ENCODE measurements at places on chromosomes 2 and 18. TPM values are rescaled to one million over a fixed set of nuclear protein-coding genes. Genes with fewer than 3 reads are reported as not detected.

Gene VAMP8
- 95.4 TPM for total RNA-seq

Gene RNF125
- total RNA-seq = 41.3 TPM

Gene TUBB8B
- not detected for total RNA-seq

- H3K27ac ChIP-seq = no peak overlapping the region
- no peak for DNase-seq
- H3K27me3 ChIP-seq = no peaks in the 10 kb centered on the region
- no peak overlapping the region for H3K4me3 ChIP-seq
- peaks cover 24% of the 10 kb centered on the region for H3K4me1 ChIP-seq
Observed at GRCh38 chr2:12315224-12315623, 401.5 kb upstream of the TRIB2 start.

GRCh38 chr18:37425222-37425621 lies 140.4 kb downstream of the CELF4 start:
- no peak for DNase-seq
- no peaks in the 10 kb centered on the region for H3K4me1 ChIP-seq
- H3K36me3 ChIP-seq = no peaks in the 10 kb centered on the region

Gene AQP4
- total RNA-seq = not detected

- H3K27ac ChIP-seq = no peak overlapping the region
- H3K4me3 ChIP-seq = no peak overlapping the region
- DNase-seq = no peak
- no peaks in the 10 kb centered on the region for H3K36me3 ChIP-seq
- H3K4me1 ChIP-seq = no peaks in the 10 kb centered on the region
- H3K27me3 ChIP-seq = no peaks in the 10 kb centered on the region
Observed at GRCh38 chr18:60180671-60181070, 191.9 kb downstream of the MC4R start.

GRCh38 chr2:229553091-229553490 lies 161.3 kb downstream of the DNER start:
- H3K27me3 ChIP-seq = peaks cover 4% of the 10 kb centered on the region
- H3K36me3 ChIP-seq = no peaks in the 10 kb centered on the region
- H3K27ac ChIP-seq = no peak overlapping the region
- H3K4me1 ChIP-seq = no peaks in the 10 kb centered on the region
- no peak overlapping the region for H3K4me3 ChIP-seq
- no peak for DNase-seq

Gene C1QL2
- not detected for total RNA-seq

Gene COLEC11
- total RNA-seq = 0.29 TPM

Gene SMAD2
- 343 TPM for total RNA-seq

- H3K27me3 ChIP-seq = no peaks in the 10 kb centered on the region
- no peaks in the 10 kb centered on the region for H3K36me3 ChIP-seq
- DNase-seq = no peak
- H3K4me1 ChIP-seq = no peaks in the 10 kb centered on the region
- no peak overlapping the region for H3K27ac ChIP-seq
- H3K4me3 ChIP-seq = no peak overlapping the region
Observed at GRCh38 chr2:137888845-137889244, 75.4 kb upstream of the HNMT start.

DNA sequence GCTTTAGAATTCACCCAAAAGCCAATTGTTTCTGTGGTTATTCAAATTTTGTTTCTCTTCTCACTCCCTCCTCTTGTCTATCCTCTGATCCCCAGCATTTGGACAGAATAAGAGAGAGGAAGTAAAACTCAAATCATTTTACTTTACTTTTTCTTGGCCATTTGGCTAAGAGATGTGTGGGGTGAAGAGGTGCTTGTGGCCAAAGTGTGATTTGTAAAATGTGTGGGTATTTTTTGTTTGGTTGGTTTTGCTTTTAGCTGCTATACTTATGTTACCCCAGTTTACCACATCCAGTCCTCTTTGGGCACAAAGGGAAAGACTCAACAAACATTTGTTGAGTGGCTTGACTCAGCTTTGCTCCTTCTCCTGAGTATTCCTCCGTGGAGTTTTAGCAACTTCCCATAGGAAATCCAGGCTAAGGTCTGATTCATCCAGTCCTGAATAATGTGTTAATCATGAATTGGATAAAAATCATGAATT lies 109.1 kb upstream of the CYP1B1 start:
- no peak for DNase-seq
- no peaks in the 10 kb centered on the region for H3K27me3 ChIP-seq
- H3K27ac ChIP-seq = no peak overlapping the region
- H3K4me3 ChIP-seq = no peak overlapping the region

Gene HOXD13
- total RNA-seq = not detected

DNA sequence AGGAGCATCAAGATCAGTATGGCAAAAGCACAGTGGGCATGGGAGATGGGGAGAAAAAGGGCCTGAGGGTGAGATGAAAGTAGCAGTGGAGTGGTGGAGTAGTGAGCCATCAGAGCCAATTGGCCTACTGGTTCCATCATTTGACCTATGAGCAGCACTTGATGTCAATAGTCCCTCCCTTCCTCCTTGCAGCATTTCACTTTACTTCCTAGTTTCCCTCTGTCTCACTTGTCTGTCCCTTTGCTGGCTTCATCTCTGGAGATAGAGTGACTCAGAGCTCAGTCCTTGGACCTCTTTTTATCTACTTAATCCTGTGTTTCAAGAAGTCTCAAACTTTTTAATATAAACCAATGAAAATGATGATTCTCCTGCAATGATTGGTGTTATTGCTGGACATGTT lies 32.1 kb downstream of the FBXO48 start:
- H3K4me1 ChIP-seq = no peaks in the 10 kb centered on the region
- no peak for DNase-seq
- H3K27me3 ChIP-seq = no peaks in the 10 kb centered on the region
- H3K36me3 ChIP-seq = no peaks in the 10 kb centered on the region
- no peak overlapping the region for H3K27ac ChIP-seq
- no peak overlapping the region for H3K4me3 ChIP-seq

DNA sequence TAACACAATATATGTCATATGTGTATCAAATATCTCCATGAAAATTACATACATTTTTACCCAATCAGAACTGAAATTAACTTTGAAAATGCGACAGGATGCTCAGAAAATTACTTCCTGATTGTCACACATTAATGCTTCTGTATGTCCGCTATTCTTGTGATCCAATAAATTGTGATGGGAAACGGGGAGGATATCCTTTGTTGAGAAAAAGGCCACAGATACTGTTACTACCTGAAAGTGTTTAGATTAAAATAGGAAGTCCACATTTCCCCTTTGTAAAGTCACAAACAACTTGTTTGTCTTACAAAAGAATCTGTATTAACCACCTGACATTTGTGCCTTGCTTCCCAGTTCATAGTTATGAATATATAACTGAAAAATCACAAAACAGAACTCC lies 62.9 kb downstream of the NOL10 start:
- no peaks in the 10 kb centered on the region for H3K27me3 ChIP-seq
- H3K4me1 ChIP-seq = no peaks in the 10 kb centered on the region
- H3K4me3 ChIP-seq = no peak overlapping the region
- no peak overlapping the region for H3K27ac ChIP-seq
- no peak for DNase-seq
- no peaks in the 10 kb centered on the region for H3K36me3 ChIP-seq

Gene MEP1B
- total RNA-seq = not detected

DNA sequence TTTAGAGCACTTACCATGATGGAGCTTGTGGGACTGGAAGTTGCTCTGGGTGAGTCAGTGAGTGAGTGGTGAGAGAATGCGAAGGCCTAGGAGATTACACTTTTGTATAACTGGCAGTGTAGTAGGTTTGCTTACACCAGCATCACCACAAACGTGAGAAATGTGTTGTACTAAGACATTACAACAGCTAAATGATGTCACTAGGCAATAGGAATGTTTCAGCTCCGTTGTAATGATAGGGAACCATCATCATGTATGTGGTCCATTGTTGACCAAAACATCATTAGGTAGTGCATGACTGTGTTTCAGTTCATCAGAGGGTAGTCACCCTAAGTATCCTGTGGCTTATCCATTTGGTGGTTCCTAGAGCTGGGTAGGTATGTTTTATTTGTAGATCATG lies 11.9 kb downstream of the ZNF407 start:
- H3K36me3 ChIP-seq = no peaks in the 10 kb centered on the region
- H3K4me3 ChIP-seq = no peak overlapping the region
- H3K27me3 ChIP-seq = no peaks in the 10 kb centered on the region
- no peak overlapping the region for H3K27ac ChIP-seq
- no peak for DNase-seq
- H3K4me1 ChIP-seq = peaks cover 8% of the 10 kb centered on the region

DNA sequence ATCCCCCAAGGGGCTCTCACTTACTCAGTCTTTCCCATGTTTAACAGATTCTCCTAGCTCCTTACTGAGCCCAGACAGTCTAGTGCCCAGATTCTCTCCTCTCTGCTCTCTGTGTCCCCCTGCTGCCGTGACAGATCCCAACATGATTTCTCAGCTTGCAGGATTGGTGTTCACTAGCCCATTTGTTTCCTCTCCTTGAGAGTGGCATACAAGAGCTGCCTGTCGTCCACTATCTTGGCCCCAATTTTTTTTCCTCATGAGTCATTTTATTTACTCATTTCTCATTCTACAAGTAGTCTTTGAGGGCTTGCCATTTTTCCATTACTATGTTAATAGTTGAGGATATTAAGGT lies 199.9 kb upstream of the FN1 start:
- H3K27me3 ChIP-seq = no peaks in the 10 kb centered on the region
- no peaks in the 10 kb centered on the region for H3K4me1 ChIP-seq
- no peak overlapping the region for H3K27ac ChIP-seq

- peak overlapping the region; percentile 62 for H3K4me3 ChIP-seq
- H3K36me3 ChIP-seq = no peaks in the 10 kb centered on the region
- no peaks in the 10 kb centered on the region for H3K27me3 ChIP-seq
- peaks cover 16% of the 10 kb centered on the region for H3K4me1 ChIP-seq
- H3K27ac ChIP-seq = peak overlapping the region; percentile 70
Observed at GRCh38 chr2:226791056-226791486, 8.5 kb downstream of the IRS1 start.

GRCh38 chr2:59806486-59806885 lies 747.0 kb downstream of the BCL11A start:
- H3K27me3 ChIP-seq = no peaks in the 10 kb centered on the region
- H3K27ac ChIP-seq = no peak overlapping the region
- no peaks in the 10 kb centered on the region for H3K36me3 ChIP-seq
- H3K4me3 ChIP-seq = no peak overlapping the region

DNA sequence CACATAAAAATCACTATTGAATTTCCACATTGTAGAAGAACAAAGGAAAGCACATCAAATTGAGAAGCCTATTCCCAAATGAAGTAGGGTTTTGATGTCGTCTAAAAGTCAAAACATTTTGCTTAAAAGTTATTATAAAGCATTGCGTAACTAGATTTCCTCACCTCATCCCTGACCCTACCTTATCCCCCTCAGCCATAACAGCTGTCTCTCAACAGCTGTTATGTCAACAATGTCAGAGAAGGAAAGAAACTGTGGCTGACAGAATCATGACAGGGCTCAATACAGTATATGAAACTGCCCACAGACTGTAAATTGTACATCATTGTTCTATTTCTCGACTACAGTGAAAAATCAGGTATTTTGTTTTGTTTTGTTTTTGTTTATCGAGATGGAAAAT lies 63.0 kb upstream of the ACVR1C start:
- no peaks in the 10 kb centered on the region for H3K4me1 ChIP-seq
- no peak overlapping the region for H3K4me3 ChIP-seq
- DNase-seq = no peak
- no peaks in the 10 kb centered on the region for H3K36me3 ChIP-seq

DNA sequence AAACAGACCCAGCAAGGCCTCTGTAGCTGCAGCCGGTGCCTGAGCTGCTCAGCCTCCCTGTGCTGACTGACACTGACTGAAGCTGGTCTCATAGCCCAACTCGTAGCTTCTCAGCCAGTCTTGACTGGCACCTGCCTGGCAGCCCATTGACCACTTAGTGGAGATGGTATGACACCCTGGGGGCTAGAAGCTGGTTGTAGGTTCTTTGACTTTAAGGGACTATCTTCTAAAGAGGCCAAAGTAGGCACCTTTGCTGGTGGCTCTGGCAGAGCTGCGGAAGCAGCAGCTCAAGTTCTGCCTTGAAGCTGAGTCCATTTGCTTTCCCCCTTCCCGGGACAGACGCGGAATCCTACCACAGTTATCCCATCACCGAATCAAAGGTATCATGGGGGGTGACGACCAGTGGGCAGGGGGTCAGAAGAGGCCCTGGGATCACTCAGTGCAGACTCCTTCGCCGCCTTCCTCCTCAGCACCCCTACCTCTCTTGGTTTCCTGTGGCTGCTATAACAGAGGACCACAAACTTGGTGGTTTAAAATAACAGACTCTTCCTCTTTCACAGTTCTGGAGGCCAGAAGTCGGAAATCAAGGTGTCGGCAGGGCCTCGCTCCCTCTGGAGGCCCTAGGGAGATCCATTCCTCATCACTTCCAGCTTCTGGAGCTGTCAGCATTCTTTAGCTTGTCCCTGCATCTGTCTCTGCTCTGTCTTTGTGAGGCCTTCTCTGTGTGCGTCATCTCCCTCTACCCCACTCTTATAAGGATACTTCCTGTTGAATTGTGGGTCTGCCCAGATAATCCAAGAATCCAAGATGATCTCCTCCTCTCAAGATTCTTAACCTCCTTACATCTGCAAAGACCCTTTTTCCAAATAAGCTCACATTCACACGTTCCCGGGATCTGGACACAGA lies 13.7 kb upstream of the FOSL2 start:
- no peaks in the 10 kb centered on the region for H3K27me3 ChIP-seq
- no peaks in the 10 kb centered on the region for H3K36me3 ChIP-seq
- no peak overlapping the region for H3K4me3 ChIP-seq
- peak; percentile 31 for DNase-seq

Gene ALPP
- not detected for total RNA-seq

Gene KCNK3
- not detected for total RNA-seq

DNA sequence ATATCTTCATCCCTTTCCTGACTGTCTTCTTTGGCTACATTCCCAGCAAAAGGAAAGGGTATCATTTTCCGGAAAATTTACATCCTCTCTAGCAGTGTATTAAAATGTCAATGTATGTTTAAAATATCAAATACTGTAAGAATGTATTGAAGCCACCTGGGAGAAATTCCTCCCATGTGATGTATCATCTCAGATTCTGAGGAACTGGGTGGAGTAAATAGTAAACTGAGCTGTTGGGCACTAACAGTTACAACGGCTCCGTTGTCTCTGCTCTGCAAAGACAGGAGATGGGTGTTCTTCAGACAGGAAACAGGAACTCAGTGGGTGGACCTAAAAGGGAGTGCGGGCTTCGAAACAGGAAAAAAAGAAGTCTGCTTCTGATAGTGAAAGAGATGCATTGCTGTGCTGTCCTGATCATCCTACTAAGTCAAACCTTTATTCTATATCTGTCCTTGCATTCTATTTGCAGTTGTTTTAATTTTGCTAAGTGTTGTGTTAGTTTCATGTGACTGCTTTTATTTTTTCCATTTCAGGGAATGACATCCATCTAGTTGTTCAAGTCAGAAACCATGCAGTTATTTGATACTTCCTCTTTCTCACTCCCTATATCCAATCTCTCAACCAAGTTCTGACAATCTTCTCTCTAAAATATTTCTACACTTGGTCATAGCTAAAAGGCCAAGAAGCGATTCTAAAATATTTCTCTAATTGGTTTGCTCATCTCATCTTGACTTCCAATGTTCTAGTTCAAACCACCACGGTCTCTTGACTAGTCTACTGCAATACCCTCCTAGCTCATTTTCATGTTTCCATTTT lies 19.4 kb downstream of the DOK1 start:
- no peak for DNase-seq
- peak overlapping the region; percentile 22 for H3K4me3 ChIP-seq
- H3K4me1 ChIP-seq = peaks cover 11% of the 10 kb centered on the region
- H3K27ac ChIP-seq = no peak overlapping the region

Gene SERPINB3
- not detected for total RNA-seq
